ENCODE measurements at places on chromosomes 1 and 21.

GRCh38 chr1:51924455-51924854, 45.9 kb upstream of the NRDC start:
- DNase-seq, result no peak

- DNase-seq, result no peak
These were observed 6.5 kb downstream of the CACNA1S start for GRCh38 chr1:201105688-201106087.

DNA sequence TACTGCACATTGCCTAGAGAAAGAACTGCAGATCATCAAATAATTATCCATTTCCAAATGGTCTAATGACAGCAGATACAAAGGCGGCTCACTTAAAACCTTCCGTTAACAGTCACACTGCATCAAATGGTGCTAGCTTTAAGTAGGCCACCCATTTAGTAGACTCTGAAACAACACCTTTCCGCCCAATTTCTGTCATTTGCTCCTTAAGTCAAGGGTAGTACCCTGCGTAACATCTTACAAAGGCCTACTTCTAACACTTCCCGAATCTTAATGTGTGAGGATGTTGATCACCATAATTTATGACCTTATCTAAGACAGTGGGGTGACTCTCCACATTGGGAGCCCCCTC, 692 bp upstream of the RALGPS2 start:
- DNase-seq, result no peak

DNA sequence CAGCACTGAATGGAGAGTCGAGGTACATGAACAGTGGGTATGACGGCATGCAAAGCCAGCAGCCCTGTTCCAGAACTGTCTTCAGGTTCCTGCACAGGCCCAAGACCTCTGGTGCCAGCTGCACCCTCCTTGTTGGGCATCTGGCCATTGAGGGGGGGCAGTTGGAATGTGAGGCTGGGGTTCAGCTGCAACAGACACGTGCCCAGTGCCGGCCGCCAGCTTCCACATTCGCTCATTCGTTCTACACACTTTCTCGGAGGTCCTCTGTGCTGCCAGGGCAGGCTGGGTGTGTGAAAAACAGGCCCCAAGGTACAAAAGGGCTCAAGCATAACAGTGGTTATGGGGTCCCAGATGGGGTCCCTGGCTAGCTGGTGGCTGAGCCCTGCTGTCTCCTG, 37.9 kb upstream of the SLC19A1 start:
- no peak for DNase-seq

GRCh38 chr21:45281411-45282282, 6.0 kb downstream of the POFUT2 start:
- no peak for DNase-seq

DNA sequence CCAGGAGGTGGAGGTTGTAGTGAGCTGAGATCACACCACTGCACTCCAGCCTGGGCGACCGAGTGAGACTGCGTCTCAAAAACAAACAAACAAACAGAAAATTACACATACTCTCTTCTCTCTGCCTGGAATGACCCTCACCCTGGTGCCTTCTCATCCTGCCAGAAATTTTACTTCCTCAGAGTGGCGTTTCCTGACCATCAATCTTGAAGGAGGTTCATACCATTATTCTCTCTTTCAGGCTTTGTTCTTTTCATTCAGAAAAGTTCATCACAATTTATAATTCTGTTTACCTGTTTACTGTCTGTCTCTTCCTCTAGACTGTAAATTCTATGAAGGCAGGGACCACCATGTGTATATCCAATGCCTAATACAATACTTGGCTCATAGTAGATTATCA, 79.3 kb downstream of the RPS6KA1 start:
- DNase-seq, result no peak

- peak; percentile 87 for DNase-seq
These were observed 282.4 kb downstream of the HLX start for GRCh38 chr1:221161571-221162041.

- DNase-seq, result no peak
These were observed 10.6 kb downstream of the APCS start for GRCh38 chr1:159598196-159598595.

DNA sequence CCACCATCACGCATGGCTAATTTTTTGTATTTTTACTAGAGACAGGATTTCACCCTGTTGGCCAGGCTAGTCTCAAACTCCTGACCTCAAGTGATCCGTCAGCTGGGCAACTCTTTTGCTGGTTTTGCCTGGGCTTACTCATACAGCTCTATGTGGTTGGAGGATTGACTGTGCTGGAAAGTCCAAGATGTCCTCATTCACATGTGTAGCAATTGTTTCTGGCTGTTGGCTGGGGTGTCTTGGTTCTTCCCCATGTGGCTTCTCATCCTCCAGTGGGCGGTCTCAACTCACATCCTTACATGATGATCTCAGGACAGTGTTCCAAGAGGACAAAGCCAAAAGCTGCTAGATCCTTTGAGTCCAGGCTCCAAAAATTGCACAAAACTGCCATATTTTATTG, 53.3 kb downstream of the TEX35 start:
- DNase-seq, result peak; percentile 86

- DNase-seq, result no peak
These were observed 188.9 kb upstream of the TMEM51 start for GRCh38 chr1:14964711-14965055.

DNA sequence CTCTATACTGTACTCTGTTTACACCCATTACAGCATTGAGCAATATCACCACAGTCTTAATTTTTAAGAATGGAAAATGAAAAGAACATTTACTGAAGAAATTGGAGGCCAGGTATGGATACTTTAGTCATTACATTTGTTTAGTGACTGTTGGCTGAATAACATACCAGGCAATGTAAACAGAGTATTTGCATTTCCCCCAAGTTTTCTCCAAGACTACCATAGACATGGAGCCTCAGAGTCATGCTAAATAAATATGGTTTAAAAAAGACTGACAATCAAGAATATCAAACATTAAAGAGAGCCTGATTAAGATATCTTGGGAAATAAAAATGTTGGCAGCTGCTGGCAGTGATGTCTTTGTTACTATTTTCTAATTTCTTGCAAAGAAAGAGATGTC, 136.9 kb upstream of the ADAMTS5 start:
- DNase-seq, result no peak

- peak; percentile 51 for DNase-seq
These were observed 51.5 kb downstream of the SH3BGR start for GRCh38 chr21:39503123-39503762.

GRCh38 chr1:152777510-152778137, 2.7 kb downstream of the LCE1F start:
- DNase-seq, result peak; percentile 12

DNA sequence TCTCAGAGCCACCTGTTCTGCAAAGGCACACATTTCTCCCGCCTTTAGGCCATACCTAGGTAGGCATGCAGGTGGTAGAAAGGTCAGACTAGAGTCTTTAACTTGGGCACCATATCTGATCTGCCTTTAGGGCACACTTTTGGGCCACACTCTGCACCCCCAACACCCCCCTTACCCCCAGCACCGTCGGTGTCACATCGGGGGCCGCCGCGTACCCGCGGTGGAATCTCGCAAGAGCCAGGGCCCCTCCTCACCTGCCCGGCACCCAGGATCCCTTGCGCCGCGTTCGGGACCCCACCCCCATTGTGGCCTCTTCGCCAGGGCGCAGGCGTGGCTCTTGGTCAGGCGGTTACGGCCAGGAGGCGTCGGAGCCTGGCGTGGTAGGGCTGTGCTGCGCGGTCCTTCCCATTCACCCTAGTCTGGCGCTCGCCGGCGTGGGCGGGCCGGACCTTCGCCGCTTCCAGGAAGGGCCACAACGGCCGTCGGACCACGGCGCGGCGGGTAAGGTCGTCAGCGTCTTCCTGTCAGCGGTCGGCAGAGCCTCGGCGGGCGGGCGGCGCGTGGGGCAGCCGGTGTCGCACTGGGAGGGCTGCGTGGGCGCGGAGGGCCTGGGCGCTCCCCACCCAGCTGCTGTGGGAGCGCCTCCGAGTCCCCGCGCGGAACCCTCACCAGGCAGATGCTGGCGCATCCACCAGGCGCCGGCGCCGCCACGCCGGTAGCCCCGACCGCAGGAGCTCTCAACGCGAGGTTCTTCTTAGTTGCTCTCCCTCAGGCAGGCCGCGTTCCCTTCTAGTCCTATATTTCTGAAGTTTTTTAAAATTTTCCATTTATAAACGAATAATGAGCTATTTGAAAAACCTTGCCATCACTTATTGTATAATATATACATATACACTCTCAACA, at the start of gene DNAH14:
Gene DNAH14, plus strand, starts transcription at position 341 of the 903 bp plus-strand sequence. CDS start 23,028 bp downstream, outside the sequence.
- peak; percentile 71 for DNase-seq

DNA sequence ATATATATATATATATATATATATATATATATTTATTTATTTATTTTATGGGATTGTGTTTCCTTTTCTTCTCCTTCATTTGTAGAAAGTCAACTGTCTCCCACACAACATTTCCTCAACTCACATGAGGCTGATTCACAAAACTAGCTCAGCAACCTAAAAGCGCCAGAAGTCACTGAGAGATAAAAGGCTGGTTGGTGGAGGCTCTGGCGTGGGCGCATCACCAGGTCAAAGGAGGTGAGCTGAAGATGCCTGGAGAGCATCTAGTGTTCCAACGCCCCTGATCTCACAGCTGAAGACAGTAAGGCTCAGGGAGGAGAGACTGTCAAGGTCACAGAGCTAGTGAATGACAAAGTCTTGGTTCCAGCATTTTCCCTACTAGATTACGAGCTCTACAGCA, 78.0 kb downstream of the HLCS start:
- DNase-seq, result no peak

- peak; percentile 79 for DNase-seq
These were observed 19.7 kb upstream of the DIPK1A start for GRCh38 chr1:92980732-92981647.

- no peak for DNase-seq
These were observed 25.6 kb downstream of the CDKN2C start for GRCh38 chr1:50995651-50996050.

- DNase-seq, result no peak
These were observed 3.9 kb downstream of the CKS1B start for GRCh38 chr1:154978360-154978759.

DNA sequence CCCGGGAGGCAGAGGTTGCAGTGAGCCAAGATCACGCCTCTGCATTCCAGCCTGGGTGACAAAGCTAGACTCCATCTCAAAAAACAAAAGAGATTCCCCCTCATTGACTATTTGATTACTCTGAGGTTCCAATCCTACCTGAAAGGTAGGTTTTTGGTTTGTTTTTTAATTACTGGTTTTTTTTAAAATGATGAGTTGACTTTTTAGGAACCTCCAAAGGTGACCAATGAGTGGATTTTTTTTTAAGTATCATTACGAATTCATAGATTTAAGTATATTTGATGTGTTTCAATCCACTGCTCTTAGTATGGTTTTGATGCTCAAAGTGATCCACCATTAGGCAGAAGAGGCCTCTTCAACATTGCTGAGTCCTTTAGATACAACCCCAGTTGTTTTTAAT, 47.9 kb upstream of the LAX1 start:
- DNase-seq, result no peak

DNA sequence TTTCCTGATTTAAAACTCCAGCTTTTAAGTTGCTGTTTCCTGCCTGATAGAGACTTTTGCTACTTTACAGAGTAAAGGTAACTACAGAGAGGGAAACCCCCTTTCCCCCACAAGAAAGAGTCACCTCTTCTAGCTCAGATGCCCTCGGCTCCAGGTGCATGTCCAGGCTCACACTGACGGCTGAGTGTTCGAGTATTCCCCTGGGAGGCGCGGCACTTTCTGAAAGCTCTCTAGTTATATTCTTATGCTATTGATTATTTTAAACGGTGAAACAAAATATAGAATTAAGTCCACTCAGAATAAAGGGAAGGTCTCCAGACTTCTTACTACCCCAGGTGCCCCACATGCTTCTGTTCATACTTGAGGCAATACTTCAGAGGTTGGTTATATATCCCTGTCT, 160.3 kb upstream of the FMN2 start:
- no peak for DNase-seq

GRCh38 chr1:22286491-22286890, 143.6 kb upstream of the WNT4 start:
- DNase-seq, result no peak

DNA sequence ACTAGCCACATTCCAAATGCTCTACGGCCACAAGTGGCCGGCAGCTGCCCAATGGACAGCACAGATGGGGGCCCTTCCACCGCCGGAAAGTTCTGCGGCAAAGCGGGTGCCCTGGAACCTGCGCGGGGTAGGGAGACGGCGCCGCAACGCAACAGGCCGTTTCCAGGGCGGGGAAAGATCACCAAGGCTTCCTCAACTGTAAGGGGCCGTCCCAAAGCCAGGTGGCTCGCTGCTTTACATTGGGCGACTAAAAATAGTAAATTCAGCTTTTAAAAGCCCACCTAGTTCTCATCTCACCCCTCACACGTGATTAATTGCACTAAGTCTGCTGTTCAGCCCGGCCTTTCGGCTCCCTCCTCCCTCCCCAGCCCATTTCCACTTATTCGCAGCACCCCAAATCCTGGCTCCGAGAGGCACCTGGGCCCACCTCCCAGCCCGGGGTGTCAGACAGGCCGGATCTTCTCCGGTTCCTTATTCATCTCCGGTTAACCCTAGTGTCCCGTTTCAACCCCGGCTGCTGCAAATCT, 643 bp downstream of the CFAP298 start:
- peak; percentile 24 for DNase-seq

- no peak for DNase-seq
These were observed 207.1 kb downstream of the NFIA start for GRCh38 chr1:61289232-61290098.

DNA sequence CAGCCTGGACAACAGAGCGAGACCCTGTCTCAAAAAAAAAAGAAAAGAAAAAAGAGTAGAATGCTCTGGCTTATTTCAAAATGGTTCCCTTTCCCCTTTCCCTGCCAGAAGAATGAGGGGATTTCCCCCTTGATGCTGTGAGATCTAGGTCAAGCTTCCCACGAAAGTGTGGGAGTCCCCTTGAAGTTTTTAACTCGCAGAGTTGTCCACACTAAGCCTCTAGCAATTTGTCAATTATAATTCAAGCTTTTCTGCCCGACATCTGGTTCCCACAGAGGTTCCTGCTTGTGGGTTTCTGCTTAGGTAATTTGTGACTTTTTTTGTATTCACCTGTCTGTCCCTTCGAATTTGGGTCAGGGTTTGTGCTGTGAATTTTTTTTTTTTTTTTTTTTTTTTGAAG, 62.8 kb downstream of the ZFYVE9 start:
- peak; percentile 50 for DNase-seq

DNA sequence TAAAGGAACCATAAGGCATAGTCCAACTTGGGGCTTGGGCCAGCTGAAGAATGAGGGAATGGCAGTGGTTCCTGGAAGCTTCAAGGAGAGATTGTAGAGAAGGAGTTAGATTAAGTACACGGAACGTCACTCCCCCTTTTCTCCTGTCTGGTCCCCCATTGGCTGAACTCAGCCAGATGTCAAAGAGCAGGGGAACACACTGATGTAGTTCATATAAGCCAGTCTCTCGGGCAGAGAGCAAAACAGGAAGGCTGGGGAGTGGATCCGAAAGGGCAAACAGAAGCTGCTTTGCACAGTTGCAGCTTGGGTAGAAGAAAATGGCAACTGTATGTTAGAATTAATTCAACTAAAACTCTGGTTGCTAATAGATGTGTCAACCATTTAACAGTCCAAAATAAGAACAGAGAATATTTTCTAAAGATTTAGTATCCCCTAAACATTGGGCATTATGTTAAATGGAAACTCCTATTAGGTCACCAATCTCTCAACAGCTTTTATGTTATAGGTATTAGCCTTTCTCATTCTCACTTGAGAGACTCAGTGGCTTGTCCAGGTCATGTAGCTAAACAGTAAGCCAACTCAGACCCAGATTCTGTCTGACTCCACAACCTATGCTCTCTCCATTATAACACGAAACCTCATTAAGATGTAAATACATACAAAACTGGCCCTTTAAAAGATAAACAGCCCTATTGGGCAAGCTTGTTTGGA, 600.7 kb upstream of the USP24 start:
- DNase-seq, result no peak

Data from inflammatory macrophage treated with lipopolysaccharide for 4 hours (primary cell).